ENCODE measurements at places on chromosomes 7 and 10.

DNA sequence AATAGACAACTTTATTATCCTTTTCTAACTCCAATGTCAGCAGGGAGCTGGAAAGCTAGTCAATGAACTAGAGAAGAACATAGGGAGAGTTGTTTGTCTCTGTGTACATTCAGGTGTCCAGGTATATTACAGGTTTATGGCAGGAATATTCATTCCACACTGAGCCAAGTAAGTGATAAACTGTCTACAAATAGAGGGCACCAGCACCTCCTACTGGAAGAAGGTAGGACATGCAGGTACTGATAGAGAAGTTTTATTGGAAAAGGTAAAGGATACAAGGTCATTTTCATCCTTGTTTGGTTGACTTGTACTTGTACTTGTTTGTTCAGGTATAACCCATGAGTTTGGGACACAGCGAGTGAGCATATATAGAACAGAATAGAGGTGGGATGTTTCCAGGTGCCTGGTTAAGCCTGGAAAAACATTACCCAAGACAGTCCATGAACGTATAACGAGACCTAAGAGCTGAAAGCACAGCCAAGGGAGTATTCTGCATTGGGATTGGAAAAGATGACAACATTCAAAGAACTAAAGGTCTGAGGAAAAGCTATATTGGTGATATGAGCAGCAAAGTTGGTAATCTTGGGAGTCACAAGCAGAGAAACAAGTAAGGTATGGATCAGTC, 61.4 kb upstream of the PPP1R3C start:
- DNase-seq, result no peak

DNA sequence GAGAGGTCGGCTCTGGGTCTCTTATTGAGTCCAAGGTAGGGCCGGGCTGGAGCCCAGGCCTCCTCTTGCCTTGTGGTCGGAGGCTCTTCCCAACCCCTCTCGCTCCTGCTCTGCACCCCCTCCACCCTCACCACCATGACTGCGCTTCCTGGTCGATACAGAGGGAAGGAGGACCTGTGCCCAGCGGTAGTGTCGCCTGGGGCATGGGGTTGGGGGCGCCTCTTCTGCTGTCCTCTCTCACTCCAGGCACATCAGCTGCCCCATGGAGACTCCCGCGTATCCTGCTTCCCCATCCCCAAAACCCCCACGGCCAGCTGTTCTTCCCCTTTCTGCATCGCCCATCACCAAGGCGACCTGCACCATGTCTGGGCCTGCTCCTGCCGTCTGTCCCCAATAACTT, 44.4 kb downstream of the TMEM270 start:
- DNase-seq, result no peak

DNA sequence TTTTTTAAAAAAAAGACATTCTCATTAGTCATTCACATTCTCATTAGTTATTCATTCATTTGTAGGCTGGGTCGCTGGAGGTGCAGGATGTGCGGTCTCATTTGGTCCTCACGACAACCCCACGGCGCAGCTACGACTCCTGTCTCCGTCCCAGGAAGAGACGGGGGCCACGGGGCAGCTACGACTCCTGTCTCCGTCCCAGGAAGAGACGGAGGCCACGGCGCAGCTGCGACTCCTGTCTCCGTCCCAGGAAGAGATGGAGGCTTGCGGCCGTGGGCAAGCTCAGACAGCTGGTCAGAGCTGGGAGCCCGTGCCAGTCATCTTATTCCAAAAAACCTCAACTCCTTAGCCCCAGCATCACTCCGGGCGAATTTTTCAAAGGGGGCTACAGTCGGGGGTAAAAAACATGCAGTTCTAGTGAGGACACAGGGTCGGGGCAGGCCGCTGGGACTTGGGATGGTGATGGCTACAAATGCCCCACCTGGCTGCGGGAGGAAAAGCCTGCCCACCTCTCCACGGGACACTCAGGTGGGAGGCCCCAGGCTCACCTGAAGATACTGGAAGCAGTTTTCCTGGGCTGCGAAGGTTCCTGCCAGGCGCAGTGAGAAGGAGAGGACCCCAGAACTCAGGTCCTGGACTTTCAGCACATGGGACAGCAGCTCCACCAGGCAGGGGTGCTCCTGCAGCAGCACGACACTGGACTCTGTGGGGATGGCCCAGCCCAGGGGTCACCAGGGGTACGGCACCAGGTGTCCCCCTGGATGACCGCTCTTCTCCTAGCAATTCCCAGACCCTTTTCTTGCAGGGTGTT, 8.3 kb downstream of the BRAT1 start:
- no peak for DNase-seq

DNA sequence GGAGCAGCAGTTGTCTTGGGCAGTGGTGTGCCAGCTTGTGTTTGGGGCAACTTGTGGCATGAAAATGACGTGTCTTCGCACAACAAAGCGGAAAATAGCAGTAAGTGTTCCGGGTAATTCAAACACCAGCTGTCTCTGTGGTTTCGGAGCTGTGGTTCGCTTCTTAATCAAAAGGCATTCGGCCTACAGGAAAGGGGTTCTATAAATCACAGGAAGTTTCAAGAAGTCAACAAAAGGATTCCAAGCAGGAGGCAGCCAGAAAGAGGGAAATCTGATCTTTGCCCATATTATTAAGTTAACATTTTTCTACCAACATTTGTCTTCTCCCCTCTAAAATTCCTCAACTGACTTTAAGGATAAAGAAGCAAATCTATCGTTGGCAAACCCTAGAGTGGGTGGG, 353.4 kb downstream of the FGFR2 start:
- no peak for DNase-seq

DNA sequence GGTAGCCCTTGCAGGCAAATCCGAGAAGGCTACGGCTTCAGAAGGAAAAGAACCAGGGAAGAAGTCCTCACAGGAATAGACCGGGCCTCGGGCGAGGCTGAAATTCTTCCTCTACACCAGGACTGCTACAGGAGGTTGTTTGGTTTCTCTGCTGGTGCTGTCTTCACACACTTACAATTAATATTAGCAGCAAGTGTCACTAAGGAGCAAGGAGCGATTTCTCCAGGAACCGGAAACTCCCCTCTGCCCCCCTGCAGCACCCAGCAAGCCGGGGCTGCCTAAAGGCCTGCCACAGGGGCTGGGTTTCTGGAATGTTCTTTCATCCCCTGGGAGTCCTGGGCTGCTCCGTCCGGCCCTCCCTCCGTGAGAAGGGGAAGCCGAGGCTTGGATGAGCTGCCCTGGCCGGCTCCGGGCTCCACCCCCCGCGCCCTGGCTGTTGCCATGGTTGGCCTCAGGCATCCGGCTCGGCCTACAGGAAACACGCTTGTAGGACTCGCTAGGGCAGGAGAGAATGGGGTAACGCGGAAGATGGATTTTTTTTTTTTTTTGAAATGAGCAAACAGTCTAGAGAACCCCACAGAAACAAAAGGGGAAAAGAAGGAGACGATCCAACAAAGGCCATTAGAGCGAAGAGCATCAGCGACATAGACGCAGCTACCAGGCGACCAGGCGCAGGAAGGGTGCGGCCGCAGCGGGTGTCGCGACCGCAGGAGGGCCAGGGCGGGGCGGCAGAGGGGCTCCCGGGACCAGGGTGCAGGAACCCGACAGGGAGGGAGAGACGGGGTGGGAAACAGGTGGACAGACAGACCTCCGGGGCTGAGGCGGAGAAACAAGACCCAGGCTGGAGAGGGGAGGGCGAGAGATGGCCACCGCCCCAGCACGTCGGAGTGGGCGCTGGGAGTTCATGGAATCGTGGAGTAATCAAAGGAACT, 33.0 kb downstream of the EN2 start:
- no peak for DNase-seq

GRCh38 chr7:14825912-14826311, 76.6 kb downstream of the DGKB start:
- DNase-seq, result no peak

DNA sequence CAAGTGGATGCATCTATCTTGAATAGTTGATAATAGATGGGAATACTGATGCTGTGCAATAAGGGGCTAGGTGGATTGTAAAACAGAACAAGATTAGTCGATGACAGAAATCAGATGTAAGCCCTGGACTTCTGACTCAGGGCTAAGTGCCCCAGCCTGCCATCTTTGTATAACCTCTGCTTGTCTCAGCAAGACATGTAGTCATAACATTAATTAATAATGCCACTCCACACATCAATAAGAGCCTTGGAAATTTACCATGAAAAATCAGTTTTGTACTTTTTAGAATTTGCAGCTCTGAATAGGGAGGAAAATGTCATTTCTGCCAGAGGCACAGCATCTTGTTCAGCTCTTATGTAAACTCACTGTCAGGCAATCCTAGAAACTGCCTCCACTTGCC, 529.1 kb downstream of the PHTF2 start:
- no peak for DNase-seq

DNA sequence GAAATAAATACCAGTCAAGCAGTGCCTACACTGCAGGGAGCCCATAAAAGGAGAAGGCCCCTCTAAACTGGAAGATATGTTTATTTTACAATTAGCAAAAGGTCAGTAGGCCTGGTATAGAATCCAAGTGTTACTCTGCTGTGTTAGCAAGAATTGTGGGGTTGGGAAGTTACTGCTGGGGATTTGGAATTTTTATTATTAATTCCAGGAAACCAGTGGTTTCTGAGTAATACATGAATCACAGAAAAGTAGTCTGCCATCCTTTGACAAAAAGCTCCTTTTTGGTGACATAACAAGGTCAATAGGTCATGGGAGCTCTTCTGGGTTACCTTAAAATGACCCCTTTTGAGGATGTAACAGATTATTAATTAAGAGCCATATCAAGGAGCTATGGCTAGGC, 67.4 kb downstream of the ZNF92 start:
- DNase-seq, result no peak

DNA sequence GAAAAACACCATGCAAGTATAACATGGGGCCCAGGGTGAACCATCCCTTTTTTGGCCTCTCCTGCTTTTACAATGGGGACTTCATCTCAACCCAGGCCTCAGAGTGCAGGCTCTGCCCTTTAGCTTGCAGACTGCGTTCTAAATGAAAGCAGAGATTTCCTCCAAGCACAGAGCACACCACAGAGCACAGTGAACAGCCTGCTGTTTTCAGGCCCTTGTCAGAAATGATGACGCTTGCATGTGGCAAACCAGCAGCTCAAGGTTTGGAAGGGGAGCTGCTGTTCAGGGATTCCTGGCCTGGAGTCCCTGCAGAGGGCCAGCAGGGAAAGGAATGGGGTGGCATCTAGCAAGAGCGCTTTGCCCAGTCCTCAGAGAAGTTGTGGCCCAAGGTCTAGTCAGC, 167.3 kb upstream of the CDCA7L start:
- no peak for DNase-seq

- DNase-seq, result no peak
Observed at GRCh38 chr10:95964756-95965155, 57.0 kb downstream of the CC2D2B start.

DNA sequence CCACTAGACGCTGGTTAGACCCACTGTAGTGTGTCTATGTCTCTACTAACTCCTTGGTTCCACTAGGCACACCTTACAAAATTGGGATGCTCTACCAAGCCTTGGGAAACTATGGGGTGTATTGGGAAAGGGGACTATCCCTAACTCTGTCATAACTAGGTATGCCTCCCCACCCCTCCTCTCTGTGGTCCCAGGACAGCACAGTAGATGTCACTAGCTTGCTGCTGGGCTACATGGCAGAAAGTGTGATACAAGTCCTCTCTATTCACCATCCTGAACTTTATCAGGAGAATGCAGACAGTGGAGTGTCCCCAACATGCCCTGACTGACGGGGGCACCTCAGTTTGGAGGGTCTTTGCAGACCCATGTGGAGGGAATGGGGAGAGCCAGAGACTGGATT, 30.3 kb upstream of the TMEM273 start:
- DNase-seq, result no peak

DNA sequence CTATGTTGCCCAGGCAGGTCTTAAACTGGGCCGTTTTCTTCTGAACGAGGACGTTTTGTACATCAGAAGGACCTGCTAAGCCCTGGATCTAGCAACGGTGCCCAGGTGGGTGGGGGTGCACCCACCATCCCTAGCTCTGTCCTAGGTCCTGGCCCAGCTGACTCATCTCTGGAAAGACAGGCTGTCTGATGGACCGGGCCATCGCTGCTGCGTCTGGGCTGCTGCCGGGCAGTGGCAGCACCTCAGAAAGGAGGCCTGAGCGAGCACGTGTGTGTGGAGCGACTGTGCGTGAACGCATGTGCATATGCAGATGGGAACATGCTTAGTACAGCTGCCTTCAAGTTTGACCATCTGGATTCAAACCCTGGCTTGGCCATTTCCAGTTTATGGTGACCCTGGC, 7.3 kb upstream of the ELFN1 start:
- DNase-seq, result no peak

DNA sequence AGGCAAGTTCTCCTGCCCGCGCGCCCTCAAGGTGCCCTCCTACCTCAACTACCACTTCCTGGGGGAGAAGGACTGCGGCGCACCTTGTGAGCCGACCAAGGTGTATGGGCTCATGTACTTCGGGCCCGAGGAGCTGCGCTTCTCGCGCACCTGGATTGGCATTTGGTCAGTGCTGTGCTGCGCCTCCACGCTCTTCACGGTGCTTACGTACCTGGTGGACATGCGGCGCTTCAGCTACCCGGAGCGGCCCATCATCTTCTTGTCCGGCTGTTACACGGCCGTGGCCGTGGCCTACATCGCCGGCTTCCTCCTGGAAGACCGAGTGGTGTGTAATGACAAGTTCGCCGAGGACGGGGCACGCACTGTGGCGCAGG, 1.4 kb downstream of the FZD1 start:
- no peak for DNase-seq

GRCh38 chr10:21401196-21401595, 124.3 kb downstream of the SKIDA1 start:
- DNase-seq, result no peak

DNA sequence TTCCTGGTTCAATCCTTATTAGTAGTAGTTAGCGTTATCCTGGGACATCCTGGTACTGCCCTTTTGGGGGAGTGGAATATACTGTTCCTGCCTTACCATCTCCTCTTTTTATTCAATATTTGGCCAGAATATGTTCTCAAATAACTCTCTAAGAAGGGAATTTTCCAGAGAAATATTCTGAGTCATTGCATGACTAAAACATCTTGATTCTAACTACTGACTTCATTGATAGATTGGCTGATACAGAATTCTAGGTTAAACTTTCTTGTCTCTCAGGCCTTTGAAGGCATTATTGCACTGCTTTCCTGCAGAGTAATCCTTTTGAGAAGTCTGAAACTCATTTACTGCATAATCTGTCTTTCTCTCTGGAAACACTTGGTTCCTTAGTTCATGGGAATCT, 275.5 kb upstream of the DGKB start:
- DNase-seq, result no peak
